Fibroblast of lung (primary cell): ENCODE measurements at places on chromosomes 3 and 15.

- H3K4me1 ChIP-seq, result no peaks in the 10 kb centered on the region
- DNase-seq, result peak; percentile 20
Measured at GRCh38 chr15:66961407-66961884, 104.0 kb upstream of the SMAD3 start.

DNA sequence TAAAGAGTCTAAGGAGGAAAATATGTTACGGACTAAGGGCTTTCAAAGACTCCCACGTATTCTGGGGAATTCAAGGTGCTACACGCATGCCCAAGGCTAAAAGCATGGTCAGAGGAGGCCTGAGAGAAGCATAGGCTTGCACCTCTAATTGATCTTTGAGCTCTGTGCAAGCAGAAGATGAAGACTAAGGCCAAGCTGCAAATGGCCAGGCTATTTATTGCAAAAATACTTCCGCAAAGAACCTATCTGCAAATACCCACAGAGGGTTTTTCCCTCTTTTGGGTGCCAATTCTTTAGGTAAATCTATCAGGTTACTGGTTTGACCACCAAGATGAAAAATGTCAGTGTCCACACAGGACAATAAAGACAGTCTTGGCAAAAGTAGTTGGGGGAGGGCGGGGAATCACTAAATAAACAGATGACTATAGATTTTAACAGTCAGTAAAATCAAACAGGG, 119.5 kb downstream of the STAG1 start:
- H3K27me3 ChIP-seq, result no peaks in the 10 kb centered on the region
- H3K4me1 ChIP-seq, result peaks cover 2% of the 10 kb centered on the region
- no peak overlapping the region for H3K4me3 ChIP-seq
- DNase-seq, result no peak
- no peak overlapping the region for H3K27ac ChIP-seq

DNA sequence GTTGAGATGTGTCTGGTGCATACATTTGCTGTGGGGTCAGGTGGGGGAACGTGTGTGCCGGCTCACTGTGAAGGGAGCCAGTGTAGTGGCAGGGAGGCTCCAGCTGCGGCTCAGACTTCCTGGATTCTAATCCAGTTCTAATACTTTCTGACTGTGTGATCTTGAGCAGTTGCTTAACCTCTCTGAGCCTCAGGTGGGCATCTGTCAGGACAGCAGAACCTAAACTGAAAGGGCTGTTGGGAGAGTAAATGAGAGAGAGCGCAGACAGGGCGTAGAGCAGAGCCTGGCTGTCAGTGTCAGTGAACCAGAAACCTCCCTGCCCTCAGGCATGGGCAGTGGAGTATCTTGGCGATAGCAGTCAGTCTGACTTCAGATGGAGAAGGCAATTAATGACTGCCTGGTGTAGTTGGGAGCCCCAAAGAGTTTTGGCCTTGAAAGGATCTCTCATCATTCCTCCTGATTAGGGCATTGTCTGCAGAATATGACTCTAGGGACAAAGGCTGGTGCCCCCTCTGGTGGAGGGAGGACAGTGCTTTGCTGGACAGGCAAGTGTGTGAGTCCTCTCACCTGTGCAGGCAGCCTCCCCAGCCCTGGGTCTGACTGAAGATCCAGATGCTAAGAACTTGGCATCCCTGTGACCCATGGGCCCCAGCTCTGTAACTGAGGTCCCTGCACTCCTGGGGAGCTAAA, 9.6 kb downstream of the KBTBD13 start:
- no peaks in the 10 kb centered on the region for H3K27me3 ChIP-seq
- H3K4me1 ChIP-seq, result peaks cover 24% of the 10 kb centered on the region
- DNase-seq, result no peak
- H3K27ac ChIP-seq, result no peak overlapping the region
- no peak overlapping the region for H3K4me3 ChIP-seq

- no peaks in the 10 kb centered on the region for H3K4me1 ChIP-seq
- H3K36me3 ChIP-seq, result no peaks in the 10 kb centered on the region
- no peak for DNase-seq
- no peak overlapping the region for H3K27ac ChIP-seq
Measured at GRCh38 chr3:115160295-115160694, 13.2 kb upstream of the ZBTB20 start.

DNA sequence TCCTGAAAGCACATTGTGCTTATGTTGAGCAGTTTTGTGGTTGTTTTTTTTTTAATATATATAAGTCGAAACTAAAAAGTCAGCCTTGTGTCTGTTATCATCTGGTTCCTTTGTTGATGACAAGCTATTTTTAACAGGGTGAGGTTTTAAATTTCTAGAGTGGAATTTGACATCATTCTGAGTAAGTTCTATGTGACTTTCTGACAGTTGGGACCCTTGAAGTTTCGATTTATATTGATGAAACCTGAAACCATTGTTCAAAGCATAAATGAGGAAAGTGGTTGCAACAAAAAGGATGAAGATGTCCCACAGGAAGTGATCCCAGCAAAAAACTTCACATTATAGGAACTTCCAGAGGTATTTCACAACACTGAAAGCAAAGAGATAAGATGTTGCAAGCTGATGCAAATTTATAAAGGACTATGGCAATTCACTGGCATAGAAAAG, 94.0 kb downstream of the CYP19A1 start:
- no peaks in the 10 kb centered on the region for H3K36me3 ChIP-seq
- DNase-seq, result no peak
- H3K4me3 ChIP-seq, result no peak overlapping the region
- no peaks in the 10 kb centered on the region for H3K4me1 ChIP-seq

DNA sequence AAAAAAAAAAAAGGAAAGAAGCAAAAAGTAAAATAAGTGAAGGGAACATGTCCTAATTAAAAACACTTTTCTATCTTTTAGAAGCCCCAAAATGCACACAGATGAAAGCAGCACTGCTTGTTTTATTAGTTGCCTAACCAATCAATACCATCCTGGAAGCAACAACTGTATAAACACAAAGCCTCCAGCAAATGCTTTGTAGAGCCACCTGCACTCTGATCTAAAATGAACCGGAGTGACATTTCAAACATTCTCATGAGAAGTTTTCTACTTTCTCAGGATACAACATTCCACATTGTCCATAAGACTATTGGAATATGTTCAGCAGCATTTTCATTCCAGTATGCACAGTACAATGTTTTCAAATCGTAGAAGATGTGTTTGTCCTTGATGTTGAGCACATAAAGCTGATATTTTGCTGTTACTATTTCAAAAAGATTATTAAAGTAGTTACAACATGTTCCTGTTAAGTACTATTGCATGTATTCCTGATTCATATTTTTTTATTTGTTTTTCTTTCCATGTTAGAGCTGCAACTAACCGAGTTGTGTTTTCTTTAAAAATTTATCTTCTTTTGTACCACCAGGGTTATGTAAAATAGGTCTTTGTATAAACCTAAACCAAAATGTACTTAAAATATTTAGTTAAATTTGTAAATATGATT, 50.3 kb upstream of the PLSCR5 start:
- no peaks in the 10 kb centered on the region for H3K27me3 ChIP-seq
- H3K27ac ChIP-seq, result no peak overlapping the region
- DNase-seq, result no peak
- H3K4me1 ChIP-seq, result no peaks in the 10 kb centered on the region

GRCh38 chr3:181313335-181313734, 323.8 kb upstream of the DNAJC19 start:
- no peak overlapping the region for H3K27ac ChIP-seq
- H3K4me1 ChIP-seq, result no peaks in the 10 kb centered on the region
- no peaks in the 10 kb centered on the region for H3K27me3 ChIP-seq
- H3K36me3 ChIP-seq, result no peaks in the 10 kb centered on the region
- no peak for DNase-seq
- H3K4me3 ChIP-seq, result no peak overlapping the region

- peak; percentile 99 for DNase-seq
- H3K27me3 ChIP-seq, result no peaks in the 10 kb centered on the region
- no peaks in the 10 kb centered on the region for H3K36me3 ChIP-seq
- H3K4me1 ChIP-seq, result peaks cover 31% of the 10 kb centered on the region
Measured at GRCh38 chr3:127734754-127735473, 62.2 kb downstream of the ABTB1 start.

DNA sequence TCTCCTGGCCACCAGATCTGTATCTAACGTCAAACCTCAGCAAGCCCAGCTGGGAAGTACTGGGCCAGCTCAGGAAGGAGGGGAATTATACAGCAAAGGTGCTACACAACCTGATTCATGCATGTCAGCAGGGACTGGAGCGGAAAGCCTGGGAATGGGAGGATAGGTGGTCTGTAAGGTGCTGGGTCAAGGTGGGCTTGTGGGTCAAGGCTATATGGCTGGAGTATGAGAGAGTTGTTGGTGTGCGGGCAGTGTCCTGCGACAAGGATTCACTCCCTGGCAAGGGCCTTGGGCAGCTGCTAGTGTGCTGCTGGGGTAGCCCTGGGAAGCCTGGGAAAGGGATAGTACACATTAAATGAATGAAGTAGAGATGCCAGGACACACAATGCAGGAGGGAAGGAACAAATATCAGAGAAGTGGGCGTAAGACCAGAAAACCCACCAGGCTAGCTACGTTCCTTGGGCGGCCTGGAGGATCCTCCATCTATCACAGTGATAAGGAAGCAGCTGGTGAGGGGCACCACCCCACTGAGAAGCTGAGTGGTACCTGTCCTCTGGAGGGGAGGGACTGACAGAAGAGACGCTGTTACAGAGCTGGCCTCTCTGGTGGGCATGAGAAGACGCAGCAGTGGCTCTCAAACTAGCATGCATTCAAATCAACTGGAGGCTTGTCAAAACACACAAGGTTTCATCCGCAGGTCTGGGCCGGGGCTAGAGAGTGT, 8.5 kb upstream of the SYNM start:
- no peaks in the 10 kb centered on the region for H3K4me1 ChIP-seq
- no peak for DNase-seq
- H3K36me3 ChIP-seq, result no peaks in the 10 kb centered on the region
- no peak overlapping the region for H3K4me3 ChIP-seq
- peaks cover 14% of the 10 kb centered on the region for H3K27me3 ChIP-seq
- H3K27ac ChIP-seq, result no peak overlapping the region

DNA sequence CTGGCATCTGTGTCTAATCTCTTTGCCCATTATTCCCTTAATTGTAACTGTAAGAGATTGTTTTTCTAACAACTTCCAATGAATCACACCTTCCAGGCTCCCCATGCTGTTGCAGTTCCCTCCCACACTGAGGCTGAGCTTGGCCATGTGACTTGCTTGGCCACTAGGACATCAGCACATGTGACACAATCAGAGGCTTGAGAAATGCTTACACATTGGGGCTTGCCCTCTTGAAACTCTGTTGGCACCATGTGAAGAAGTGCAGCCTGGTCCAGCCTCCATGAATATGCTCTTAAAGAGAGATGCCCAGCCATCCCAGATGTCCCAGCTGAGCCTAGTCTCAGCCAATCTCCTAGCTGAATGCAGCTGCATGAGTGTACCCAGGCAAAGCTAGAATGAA, 326.8 kb upstream of the SOX2 start:
- no peak for DNase-seq
- H3K27me3 ChIP-seq, result no peaks in the 10 kb centered on the region
- no peak overlapping the region for H3K27ac ChIP-seq
- H3K4me3 ChIP-seq, result no peak overlapping the region

DNA sequence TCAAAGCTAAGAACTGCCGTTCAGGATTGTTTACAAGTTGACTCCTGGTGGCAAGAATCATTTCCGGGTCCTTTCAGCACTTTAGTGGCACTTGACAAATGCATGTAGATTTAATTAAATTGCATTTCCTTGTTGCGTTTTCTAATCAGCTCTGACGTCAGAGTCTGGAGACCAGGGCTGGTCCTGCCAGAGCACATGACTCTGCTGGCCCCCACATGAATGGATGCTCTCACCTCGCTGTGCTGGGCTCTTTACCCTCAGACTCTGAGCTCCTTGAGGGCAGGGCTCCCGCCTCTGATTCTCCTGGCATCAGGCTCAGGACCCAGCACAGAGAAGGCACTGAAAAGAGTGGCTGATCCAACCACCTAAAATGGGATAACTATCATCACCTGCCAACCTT, 69.4 kb downstream of the FEM1B start:
- no peak overlapping the region for H3K4me3 ChIP-seq
- no peak overlapping the region for H3K27ac ChIP-seq
- peaks cover 6% of the 10 kb centered on the region for H3K4me1 ChIP-seq
- no peaks in the 10 kb centered on the region for H3K36me3 ChIP-seq
- H3K27me3 ChIP-seq, result peaks cover 3% of the 10 kb centered on the region
- DNase-seq, result no peak

DNA sequence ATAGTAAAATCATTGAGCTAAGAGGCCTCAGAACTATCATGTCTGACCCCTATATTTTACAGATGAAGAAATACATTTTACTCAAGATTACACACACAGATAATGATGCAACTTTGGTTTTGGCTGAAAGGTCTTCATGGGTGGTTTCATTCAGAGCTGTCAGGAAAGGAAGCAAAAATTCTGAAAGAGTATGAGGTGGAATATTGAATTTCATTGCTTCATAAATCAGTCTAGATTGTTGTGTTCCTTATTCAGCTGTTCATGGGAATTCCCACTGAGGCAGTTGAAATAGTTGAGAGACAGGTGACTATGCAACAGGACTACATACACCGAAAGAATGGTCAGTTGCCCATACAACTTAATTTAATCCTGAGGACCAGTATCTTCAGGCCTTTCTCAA, 39.4 kb downstream of the CD200 start:
- no peak overlapping the region for H3K4me3 ChIP-seq
- DNase-seq, result no peak
- H3K36me3 ChIP-seq, result no peaks in the 10 kb centered on the region
- H3K4me1 ChIP-seq, result no peaks in the 10 kb centered on the region

- H3K36me3 ChIP-seq, result no peaks in the 10 kb centered on the region
- no peak overlapping the region for H3K4me3 ChIP-seq
- H3K27me3 ChIP-seq, result peaks cover 2% of the 10 kb centered on the region
- DNase-seq, result no peak
Measured at GRCh38 chr15:62149729-62150128, 15.4 kb downstream of the C2CD4B start.
